ENCODE measurements at places on chromosomes 5 and 9.
A peak's percentile ranks its signal among the peaks of the same experiment; 100 is the strongest.

DNA sequence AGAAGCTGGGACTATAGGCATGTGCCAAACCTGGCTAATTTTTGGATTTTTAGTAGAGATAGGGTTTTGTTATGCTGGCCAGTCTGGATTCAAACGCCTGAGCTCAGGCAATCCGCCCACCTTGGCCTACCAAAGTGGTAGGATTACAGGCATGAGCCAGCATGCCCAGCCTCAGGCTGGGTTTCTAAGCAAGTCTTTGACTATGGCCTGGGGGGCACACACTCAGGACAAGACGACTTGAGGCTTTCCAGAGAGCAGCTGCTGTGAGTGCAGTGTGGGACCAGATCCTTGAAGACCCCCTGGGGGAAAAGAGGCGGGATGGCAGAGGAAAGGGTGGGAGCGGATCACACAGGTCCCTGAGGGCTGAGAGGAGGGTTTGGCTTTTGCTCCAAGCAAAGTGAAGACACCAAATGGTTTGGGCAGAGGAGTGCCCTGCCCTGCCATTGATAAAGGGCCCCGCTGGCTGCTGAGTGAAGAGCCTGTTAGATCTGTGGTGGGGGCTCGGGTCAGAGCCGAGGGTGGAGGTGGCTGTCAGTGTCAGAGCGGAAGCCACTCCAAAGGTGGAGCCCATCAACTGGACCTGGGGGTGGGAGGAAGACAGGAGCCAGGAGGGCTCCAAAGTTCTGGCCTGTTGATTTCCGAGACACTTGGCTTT lies 46.8 kb upstream of the FUBP3 start:
- H3K4me3 ChIP-seq, result no peak overlapping the region
- no peak for DNase-seq
- H3K4me1 ChIP-seq, result no peaks in the 10 kb centered on the region
- no peak overlapping the region for H3K27ac ChIP-seq
- H3K36me3 ChIP-seq, result no peaks in the 10 kb centered on the region

- no peak overlapping the region for H3K4me3 ChIP-seq
- no peak for DNase-seq
- H3K27me3 ChIP-seq, result no peaks in the 10 kb centered on the region
- H3K27ac ChIP-seq, result no peak overlapping the region
- H3K36me3 ChIP-seq, result no peaks in the 10 kb centered on the region
Measured at GRCh38 chr5:1421521-1422341, 23.5 kb downstream of the SLC6A3 start.

DNA sequence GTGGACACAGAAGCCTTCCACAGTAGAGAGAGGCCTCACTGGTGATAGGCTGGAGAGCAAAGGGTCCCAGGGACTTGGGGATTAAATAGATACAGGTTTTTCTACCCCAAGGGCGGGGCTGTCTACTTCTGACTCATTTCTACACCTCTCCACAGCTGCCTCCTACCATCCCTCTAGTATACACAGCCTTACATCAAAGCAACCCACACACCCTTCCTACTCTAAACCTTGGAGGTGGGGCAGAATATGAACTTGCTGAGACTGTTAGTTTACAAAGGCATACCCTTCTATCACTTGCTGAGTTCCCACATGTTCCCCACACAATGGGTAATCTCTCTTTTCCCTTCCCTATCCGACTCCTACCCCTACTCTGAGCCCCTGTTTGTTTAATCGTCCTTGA lies 19.9 kb upstream of the PCA3 start:
- H3K4me1 ChIP-seq, result no peaks in the 10 kb centered on the region
- H3K36me3 ChIP-seq, result no peaks in the 10 kb centered on the region
- peaks cover 16% of the 10 kb centered on the region for H3K27me3 ChIP-seq
- H3K27ac ChIP-seq, result no peak overlapping the region
- no peak overlapping the region for H3K4me3 ChIP-seq

GRCh38 chr5:167723254-167723871 lies 568.1 kb upstream of the WWC1 start:
- H3K27me3 ChIP-seq, result no peaks in the 10 kb centered on the region
- no peak overlapping the region for H3K27ac ChIP-seq
- peak; percentile 79 for DNase-seq
- no peaks in the 10 kb centered on the region for H3K36me3 ChIP-seq
- H3K4me1 ChIP-seq, result 0 out of 2 replicates have a peak, but pooled peaks cover 6% of the 10 kb centered on the region

- H3K4me1 ChIP-seq, result no peaks in the 10 kb centered on the region
- H3K36me3 ChIP-seq, result no peaks in the 10 kb centered on the region
- H3K27ac ChIP-seq, result no peak overlapping the region
Measured at GRCh38 chr5:74401281-74401945, 239.1 kb downstream of the ENC1 start.

DNA sequence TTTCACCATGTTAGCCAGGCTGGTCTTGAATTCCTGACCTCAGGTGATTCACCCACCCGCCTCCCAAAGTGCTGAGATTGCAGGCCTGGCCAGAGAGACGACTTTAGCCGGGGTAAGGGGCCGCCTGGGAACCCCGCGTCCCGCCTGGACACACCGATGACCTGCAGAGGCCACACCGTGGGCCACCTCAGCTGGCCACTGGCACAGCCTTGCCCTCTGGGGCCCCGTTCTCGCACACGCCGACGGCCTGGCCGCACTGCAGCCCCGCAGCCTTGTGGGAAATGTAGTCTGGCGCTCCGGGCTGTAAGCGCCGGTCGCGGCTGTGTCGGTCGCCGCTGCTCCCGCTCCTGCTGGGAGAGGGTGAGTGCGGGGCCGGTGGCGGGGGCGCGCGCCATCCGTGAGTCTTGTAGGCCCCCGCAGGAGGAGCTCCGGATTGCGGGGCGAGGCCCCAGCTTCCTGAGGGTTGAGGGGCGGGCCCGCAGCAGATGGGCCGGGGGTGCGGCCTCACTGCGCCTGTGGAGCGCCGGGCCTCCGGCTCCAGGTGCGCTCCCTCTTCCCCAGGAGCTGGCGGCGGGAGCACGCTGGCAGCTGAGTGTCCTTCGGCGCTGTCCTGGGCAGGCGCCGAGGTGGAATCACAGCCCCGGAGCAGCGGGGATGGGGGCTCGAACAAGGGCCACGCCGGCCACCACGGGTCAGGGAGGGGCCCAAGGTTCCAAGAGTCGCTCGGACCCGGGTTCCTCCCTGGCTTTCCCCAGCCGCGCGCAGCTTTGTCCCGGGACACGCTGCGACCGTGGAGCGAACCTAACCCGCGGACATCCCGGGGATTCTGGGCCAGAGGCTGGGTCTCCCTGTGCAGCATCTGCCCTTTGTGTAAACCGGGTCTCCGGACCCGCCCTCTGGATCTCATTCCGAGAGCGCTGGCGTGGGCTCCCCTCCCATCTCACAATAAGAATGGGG lies at the start of gene ZFP2:
Gene ZFP2, plus strand, starts transcription at position 299 of the 957 bp plus-strand sequence. CDS start 35,401 bp downstream, outside the sequence.
- H3K36me3 ChIP-seq, result no peaks in the 10 kb centered on the region
- peak; percentile 50 for DNase-seq
- no peaks in the 10 kb centered on the region for H3K27me3 ChIP-seq
- H3K4me3 ChIP-seq, result peak within 1 kb of the TSS; percentile 76
- H3K27ac ChIP-seq, result no peak within 1 kb of the TSS

- no peaks in the 10 kb centered on the region for H3K4me1 ChIP-seq
- DNase-seq, result no peak
- no peaks in the 10 kb centered on the region for H3K36me3 ChIP-seq
- no peak overlapping the region for H3K27ac ChIP-seq
- H3K27me3 ChIP-seq, result no peaks in the 10 kb centered on the region
Measured at GRCh38 chr5:90338712-90339372, 70.7 kb downstream of the CETN3 start.

GRCh38 chr9:4894076-4894475 lies 91.0 kb upstream of the JAK2 start:
- no peaks in the 10 kb centered on the region for H3K27me3 ChIP-seq
- no peak overlapping the region for H3K4me3 ChIP-seq
- H3K36me3 ChIP-seq, result no peaks in the 10 kb centered on the region
- DNase-seq, result peak; percentile 75
- H3K27ac ChIP-seq, result peak overlapping the region; percentile 96
- peaks cover 42% of the 10 kb centered on the region for H3K4me1 ChIP-seq

GRCh38 chr5:54756796-54757402 lies 228.5 kb downstream of the ESM1 start:
- no peaks in the 10 kb centered on the region for H3K36me3 ChIP-seq
- no peaks in the 10 kb centered on the region for H3K27me3 ChIP-seq
- H3K27ac ChIP-seq, result no peak overlapping the region
- H3K4me1 ChIP-seq, result peaks cover 4% of the 10 kb centered on the region
- H3K4me3 ChIP-seq, result no peak overlapping the region
- no peak for DNase-seq

DNA sequence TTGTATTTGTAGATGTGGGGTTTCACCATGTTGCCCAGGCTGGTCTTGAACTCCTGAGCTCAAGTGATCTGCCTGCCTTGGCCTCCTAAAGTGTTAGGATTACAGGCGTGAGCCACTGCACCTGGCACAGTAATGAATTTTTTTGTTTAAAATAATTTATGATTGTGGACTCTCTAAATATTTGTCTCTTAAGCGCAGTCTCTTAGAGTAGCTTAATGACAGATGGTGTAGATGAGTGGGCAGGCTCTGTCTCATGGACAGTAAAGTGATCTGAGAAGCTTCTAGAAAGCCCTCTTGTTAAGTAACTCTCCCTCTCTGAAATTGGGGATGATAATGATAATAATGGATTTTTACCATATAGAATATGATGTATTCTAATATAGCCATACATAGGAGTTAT lies 47.5 kb upstream of the KIAA1958 start:
- H3K36me3 ChIP-seq, result no peaks in the 10 kb centered on the region
- no peaks in the 10 kb centered on the region for H3K27me3 ChIP-seq
- no peak for DNase-seq
- no peaks in the 10 kb centered on the region for H3K4me1 ChIP-seq
- no peak overlapping the region for H3K27ac ChIP-seq

DNA sequence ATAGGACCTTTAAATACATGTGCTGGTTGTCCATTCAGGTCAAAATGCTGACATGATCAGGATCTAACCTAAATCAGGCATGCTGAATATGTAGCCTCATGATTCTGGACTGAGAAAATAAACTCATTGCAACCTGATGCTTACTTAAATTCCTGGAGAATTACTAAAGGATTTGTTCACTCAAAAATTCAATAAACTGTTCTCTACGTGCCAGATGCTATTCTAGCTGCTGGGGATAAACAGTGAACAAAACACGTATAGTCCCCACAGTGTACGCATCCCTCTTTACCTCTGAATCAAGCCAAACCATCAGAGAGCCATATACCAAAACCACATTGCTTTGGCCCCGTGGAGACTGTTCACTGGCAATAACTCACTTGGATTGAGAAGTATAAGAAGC lies 6.1 kb downstream of the SCAI start:
- no peaks in the 10 kb centered on the region for H3K27me3 ChIP-seq
- DNase-seq, result peak; percentile 63
- H3K4me1 ChIP-seq, result no peaks in the 10 kb centered on the region
- H3K4me3 ChIP-seq, result no peak overlapping the region

DNA sequence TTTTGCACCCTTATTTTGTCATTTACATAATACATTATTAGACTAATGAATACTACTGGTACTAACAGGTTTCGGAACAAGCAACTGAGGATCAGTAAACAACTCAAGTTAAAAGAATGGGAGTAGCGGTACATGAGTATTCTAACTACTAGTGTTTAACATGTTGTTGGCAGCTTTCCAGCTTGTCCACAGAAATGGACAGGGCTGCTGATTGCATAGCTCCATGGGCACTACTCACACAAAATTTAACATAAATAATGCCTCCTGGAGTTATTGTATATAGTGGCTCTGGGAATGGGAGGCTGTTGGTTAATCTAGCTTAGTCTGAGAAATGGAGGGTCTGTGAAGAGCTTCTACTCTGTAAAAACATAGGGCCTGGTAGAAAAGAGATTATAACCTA lies 6.7 kb downstream of the NCBP1 start:
- H3K27me3 ChIP-seq, result no peaks in the 10 kb centered on the region
- H3K27ac ChIP-seq, result no peak overlapping the region
- no peak for DNase-seq
- peaks cover 26% of the 10 kb centered on the region for H3K36me3 ChIP-seq
- H3K4me1 ChIP-seq, result peaks cover 12% of the 10 kb centered on the region

- H3K4me1 ChIP-seq, result no peaks in the 10 kb centered on the region
- no peak overlapping the region for H3K4me3 ChIP-seq
- no peak overlapping the region for H3K27ac ChIP-seq
- no peaks in the 10 kb centered on the region for H3K27me3 ChIP-seq
Measured at GRCh38 chr9:117596678-117597077, 107.5 kb upstream of the TLR4 start.

GRCh38 chr5:61701877-61702602 lies 370.0 kb downstream of the ZSWIM6 start:
- peaks cover 10% of the 10 kb centered on the region for H3K27me3 ChIP-seq
- H3K4me1 ChIP-seq, result no peaks in the 10 kb centered on the region
- no peak overlapping the region for H3K27ac ChIP-seq
- no peak for DNase-seq
- H3K36me3 ChIP-seq, result no peaks in the 10 kb centered on the region

DNA sequence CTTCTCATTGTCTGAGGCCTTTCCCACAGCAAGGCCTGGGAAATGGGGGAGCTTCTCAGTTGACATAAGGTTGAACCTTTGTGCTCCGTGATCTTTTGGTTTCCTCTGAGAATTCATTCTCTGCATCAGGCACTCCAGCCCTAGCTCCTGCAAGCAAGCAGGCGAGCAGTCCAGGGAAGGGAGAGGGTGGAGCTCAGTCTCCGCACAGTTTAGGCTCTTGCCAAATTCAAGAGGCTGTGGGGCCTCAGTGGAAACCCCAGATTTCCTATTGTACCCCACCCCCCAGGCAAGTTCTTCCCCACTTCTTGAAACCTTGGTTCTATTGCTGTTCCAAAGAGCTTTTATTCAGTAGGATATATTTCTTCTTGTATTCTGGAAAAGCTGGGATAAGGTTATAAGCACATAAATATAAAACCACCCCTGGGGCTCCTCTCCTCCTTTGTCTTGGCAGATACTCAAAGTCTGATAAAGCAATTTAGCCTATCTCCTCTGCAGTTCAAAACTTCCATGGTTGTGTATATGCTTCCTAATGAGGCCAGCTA lies 147.2 kb downstream of the PDZD2 start:
- no peak overlapping the region for H3K4me3 ChIP-seq
- H3K4me1 ChIP-seq, result no peaks in the 10 kb centered on the region
- 0 out of 2 replicates have a peak, but pooled peaks cover 4% of the 10 kb centered on the region for H3K27me3 ChIP-seq
- H3K27ac ChIP-seq, result no peak overlapping the region
- DNase-seq, result no peak

DNA sequence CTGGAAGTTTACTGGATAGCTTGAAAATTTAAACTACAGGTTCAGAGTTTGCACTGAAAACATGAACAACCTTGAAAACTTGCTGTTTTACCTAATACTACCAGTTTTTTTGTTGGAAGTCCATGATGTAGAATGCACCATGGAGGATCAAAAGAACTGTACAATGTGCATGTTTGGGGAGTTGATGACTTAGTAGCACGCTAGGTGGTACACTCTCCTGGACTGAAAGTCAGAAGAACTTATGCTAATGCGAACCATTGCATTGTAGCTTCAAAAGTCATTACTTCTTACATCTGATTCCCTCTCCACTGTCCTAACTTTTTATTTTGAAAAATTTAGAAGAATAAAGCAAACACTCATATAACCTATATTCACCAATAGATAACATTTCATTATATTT lies 211.0 kb downstream of the OSTF1 start:
- H3K4me1 ChIP-seq, result no peaks in the 10 kb centered on the region
- no peak overlapping the region for H3K27ac ChIP-seq
- no peaks in the 10 kb centered on the region for H3K36me3 ChIP-seq
- DNase-seq, result peak; percentile 2
- no peak overlapping the region for H3K4me3 ChIP-seq
- no peaks in the 10 kb centered on the region for H3K27me3 ChIP-seq

Data from PC-3 (cell line).